Endothelial cell of umbilical vein (primary cell): ENCODE measurements at places on chromosomes 16 and 17.

- DNase-seq: no peak
These were observed 505.9 kb downstream of the HS3ST4 start for GRCh38 chr16:26197707-26198106.

- DNase-seq: peak; percentile 52
These were observed 1.3 kb downstream of the ARMC5 start for GRCh38 chr16:31460582-31461002.

- no peak for DNase-seq
These were observed 20.4 kb downstream of the ALOX12B start for GRCh38 chr17:8066841-8067775.

- no peak for DNase-seq
These were observed 21.6 kb upstream of the CDH1 start for GRCh38 chr16:68715471-68715870.
